ENCODE measurements at places on chromosomes 1 and 21.

- DNase-seq, result no peak
Observed at GRCh38 chr1:158391099-158391498, 8.2 kb downstream of the OR10T2 start.

DNA sequence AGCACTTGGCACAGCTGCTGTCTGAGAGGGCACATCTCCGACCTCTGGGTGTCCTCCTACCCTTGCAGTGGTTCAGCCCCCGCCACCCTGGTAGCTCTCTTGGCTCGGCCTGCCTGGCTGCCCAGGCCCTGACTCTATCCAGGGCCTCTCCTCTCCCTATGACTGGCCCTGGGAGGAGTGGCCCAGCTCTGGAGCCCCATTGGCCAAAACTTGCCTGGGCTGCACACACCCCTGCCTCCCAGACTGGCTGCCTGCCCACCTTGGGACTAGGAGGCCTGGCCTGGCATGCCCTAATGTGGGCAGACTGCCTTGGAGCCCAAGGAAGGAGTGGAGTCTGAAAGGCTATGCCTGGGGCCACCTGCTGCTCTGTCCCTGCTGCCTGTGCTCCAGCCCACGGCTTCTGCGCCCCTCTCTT lies 33.6 kb downstream of the ACOT11 start:
- no peak for DNase-seq

GRCh38 chr21:41987310-41987709 lies 22.9 kb downstream of the ZBTB21 start:
- DNase-seq, result no peak

- no peak for DNase-seq
Observed at GRCh38 chr1:87338566-87338965, 9.9 kb downstream of the LMO4 start.

DNA sequence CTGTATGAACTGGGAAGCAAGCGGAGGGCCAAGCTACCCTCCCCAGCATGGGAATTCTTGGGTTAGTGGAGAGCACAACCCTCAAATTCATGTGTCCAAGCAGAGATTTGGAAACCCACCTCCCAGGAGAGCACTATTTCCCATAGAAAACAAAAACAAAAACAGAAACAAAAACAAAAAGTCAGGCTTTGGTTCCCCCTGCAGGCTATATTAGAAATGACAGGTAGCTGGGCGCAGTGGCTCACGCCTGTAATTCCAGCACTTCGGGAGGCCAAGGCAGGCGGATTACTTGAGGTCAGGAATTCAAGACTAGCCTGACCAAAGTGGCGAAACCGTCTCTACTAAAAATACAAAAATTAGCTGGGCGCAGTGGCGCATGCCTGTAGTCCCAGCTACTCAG lies 10.8 kb downstream of the MINDY1 start:
- no peak for DNase-seq

DNA sequence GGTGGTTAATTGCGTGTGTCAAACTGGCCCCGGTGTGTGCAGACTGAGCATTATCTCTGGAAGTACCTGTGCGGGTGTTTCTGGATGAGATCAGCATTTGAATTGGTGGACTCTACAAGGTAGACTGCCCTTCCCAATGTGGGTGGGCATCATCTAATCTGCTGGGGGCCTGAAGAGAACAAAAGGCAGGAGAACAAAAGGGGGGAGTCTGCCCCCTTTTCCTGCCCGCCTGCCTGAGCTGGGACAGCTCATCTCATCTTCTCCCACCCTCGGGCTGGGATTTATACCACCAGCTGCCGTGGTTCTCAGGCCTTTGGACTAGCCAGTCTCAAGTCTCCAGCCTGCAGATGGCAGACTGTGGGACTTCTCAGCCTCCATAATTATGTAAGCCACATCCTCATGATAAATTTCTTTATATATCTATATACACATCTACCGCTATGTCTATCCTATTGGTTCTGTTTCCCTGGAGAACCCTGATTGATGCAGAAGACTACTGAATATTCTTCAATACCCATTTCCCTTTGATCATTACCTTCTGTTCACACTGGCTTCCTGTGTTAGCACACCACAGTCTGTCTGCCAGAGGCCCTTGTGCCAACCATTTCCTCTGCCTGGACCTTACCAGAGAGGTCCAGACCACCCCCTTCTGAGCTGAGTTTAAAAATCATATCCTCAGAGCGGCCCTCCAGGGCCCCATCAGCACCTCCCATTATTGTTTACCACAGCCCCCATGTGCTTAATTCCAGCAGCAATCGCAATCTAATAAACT lies 25.2 kb downstream of the RCAN1 start:
- no peak for DNase-seq

GRCh38 chr1:94731891-94732290 lies 88.3 kb upstream of the SLC44A3 start:
- DNase-seq, result no peak

DNA sequence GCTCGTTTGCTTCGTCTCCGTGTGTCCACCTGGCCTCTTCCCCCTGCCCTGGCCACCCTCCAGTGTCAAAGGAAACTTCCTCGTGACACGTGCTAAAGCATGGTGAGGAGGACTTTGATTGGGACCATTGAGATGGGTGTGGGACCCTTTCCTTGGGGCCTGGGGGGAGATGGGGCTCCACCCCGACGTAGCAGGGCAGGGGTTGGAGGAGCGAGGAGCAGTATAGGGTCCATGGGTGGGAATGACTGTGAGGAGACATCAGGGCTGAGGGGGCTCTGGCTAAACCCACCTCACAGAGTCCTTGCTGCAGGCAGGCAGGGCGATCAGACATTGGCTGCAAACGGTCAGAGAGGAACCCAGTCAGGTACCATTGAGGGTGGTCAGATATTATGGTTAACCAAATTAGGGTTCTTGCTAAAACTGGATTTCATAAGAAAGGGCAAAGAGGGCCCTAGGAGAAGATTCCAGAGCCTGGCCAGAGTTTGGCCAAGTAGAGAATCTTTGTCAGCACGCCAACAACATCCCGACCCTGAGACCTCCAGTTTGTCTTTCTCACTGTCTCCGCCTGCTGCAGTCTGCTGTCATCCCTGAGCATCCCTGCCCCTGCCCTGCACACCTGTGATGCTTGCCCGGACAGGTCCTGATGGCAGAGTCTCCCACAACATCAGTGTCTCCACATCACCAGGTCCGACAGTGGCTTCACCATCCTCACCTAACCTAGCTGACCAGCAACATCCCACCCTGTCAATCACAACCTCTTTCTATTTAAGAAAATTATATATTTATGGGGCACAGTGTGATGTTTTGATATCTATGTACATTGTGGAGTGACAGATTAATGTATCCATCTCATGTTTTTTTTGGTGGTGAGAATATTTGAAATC lies 8.0 kb downstream of the RNF187 start:
- DNase-seq, result no peak

GRCh38 chr1:226149806-226150205 lies 36.7 kb downstream of the ACBD3 start:
- no peak for DNase-seq

DNA sequence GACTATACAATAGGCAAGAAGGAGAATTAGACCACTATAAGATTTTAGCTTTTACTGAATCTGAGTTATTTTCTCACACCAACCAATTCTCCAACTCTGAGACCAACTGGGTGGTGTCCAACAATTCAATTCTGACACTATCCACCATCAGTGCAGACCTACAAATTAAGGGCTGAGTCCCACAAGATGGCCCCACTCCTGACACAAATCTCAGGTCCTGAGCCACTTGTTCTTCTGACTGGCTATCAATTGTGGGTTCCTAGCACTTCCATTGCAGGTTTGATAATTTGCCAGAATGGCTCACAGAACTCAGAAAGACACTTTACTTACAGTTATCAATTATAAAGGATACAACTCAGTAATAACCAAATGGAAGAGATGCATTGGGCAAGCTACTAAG lies 6.7 kb downstream of the ERO1B start:
- no peak for DNase-seq

DNA sequence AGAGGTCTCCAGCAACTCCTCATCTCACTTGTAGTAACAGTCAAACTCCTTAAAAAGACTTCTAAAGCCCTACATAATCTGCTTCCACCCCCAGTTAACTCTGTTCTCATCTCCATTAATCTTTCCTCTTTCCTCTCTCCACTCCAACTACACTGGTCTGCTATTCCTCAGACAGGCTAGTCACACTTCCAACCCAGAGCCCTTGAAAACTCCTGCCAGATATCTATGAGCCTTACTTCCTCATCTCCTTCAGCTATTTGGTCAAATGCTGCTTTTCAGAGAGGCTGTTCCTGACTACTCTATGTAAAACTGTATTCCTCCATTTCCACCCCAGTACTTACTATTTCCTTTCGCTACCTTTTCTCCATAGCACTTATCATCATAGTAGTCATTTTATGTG lies 24.4 kb downstream of the PCP4L1 start:
- no peak for DNase-seq

DNA sequence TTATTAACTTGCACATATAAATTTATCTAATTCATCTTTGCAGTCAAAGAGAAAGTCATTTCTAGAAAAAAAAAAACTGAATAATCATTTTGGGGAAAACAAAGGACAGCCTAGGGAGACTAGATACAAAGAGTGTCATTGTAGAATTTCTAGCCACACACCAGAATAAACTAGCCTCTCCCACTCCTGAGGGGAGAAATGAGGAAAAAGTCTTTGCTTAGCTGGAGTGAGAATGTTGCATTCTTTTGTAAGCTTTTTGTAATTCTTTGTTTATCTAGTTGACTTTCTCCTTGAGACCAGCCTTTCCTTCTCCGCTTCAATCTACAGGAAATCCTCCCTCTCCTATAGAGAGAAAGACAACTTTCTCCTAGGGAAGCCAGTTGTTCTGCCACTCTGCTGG lies 15.9 kb upstream of the CGN start:
- no peak for DNase-seq

- DNase-seq, result no peak
Observed at GRCh38 chr1:33137800-33138199, 44.0 kb downstream of the TRIM62 start.

DNA sequence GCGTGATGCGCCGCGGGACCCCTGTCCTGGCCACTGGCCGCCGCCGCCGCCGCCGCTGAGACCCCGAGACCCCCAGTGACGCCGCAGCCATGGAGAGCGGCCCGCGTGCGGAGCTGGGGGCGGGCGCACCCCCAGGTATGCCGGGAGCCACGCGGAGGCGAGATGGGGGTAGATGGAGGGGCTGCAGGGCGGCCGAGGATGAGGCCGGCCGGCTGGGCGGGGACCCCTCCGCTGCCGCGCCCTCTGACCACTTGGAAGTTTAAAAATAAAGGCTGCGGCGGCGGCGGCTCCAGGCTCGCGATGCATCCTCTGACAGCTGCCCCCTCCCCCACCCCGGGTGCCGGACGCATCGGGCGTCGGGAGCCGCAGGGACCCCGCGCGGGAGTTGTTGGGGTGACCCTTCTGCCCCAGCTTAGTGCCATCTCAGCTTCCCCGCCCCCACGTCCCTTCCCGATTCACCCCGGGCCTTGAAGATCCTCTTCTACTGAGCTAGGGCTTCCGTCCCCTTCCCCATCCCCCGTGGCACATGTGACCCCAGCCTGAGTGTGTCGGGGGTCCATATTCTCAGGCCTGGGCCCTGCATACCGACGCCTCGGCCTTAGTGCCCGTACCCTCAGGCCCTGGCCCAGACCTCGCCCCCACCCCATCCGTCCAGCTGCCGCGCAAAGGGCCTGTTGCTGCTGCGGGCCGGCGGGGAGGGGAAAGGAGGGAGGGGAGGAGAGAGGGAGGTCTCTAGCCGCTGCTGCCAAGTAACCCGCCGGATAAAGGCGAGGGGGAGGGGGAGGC lies 562 bp downstream of the MAP7D1 start:
- no peak for DNase-seq

DNA sequence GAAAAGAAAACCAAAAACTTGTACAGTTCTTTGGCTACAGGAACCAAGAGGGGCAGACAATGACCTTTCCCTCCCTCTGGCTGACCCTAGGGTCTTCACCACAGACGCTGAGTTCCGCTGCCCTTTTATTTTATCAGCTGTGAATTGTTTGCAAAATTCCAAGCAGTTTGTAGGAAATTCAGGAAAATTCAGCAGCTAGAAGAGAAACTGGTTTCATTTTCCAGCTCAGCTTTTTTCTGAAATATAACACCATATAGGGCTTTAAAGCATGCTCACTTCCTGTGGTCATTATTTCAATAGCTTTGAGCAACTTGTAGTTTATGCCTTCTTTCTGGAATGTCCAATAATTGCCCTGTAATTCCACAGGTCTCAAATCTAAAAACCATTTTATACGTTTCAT lies 5.5 kb upstream of the PIK3R3 start:
- DNase-seq, result no peak

- no peak for DNase-seq
Observed at GRCh38 chr1:91568261-91568660, 67.6 kb downstream of the CDC7 start.

DNA sequence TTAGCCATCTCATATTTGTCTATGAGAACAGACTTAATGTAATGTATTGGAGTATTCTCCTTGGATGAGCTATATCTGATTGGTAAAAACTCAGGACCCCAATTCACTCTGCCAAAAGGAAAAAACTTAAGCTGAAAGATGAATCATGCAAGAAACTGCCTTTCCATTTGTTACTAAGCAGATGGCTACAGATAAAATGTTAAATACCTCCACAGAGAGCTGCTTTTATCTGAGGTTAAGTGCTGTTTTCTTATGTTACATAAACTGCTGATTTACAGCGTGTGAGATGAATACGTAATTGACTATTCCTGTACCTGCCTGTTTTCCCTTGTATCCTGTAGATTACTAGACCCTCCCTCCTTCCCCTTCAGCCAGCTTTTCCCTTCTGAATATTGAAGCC lies 49.3 kb downstream of the CLCA4 start:
- no peak for DNase-seq

DNA sequence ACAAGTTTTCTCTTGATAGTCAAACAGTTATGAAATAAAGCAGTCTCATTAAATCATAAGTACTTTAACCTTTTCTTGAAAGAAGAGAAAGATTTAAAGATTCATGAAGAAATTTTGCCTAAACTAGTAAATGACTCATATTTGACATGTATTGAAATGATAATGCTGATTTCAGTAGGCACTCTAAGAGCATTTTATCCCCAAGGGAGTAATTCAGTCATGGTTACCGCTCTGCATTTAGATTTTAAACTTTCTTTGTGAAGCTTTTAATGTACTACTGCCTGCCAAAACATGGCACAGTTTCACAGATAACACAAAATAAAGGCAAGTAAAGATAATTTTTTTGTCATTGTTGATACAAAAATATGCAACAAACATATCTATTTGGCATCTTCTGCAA lies 6.8 kb downstream of the USH2A start:
- no peak for DNase-seq

- DNase-seq, result no peak
Observed at GRCh38 chr1:184152434-184152898, 100.9 kb downstream of the TSEN15 start.

DNA sequence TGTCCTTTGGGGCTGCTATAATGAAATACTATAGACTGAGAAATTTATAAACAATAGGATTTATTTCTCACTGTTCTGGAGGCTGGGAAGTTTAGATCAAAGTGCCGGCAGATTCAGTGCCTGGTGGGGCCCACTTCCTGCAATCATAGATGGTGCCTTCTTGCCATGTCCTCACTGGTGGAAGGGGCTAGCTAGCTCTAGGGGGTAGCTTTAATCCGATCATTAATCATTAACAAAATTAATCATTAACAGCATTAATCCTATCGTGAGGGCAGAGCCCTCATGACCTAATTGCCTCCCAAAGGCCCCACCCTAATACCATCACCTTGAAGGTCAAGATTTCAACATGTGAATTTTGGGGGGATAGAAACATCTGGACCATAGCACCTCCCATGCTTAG lies 124.3 kb downstream of the TRABD2B start:
- no peak for DNase-seq

GRCh38 chr1:41742219-41742618 lies 176.5 kb downstream of the HIVEP3 start:
- no peak for DNase-seq
